Activated CD4-positive, alpha-beta memory T cell treated with anti-CD3 and anti-CD28 coated beads for 36 hours (primary cell): ENCODE measurements at places on chromosomes 16 and 17. TPM values are rescaled to one million over a fixed set of nuclear protein-coding genes. Genes with fewer than 3 reads are reported as not detected.
A peak's percentile ranks its signal among the peaks of the same experiment; 100 is the strongest.

The KRTAP4-9 gene
- total RNA-seq, result not detected

The NHLRC4 gene
- total RNA-seq, result 0.45 TPM

The ITGAL gene
- 218 TPM for total RNA-seq

GRCh38 chr17:57395721-57396321 is 139.5 kb downstream of the MSI2 start:
- no peak for DNase-seq
- peaks cover 28% of the 10 kb centered on the region for H3K36me3 ChIP-seq
- peaks cover 9% of the 10 kb centered on the region for H3K4me1 ChIP-seq
- H3K27ac ChIP-seq, result no peak overlapping the region

The VAT1L gene
- not detected for total RNA-seq

The NDUFAB1 gene
- total RNA-seq, result 152 TPM

GRCh38 chr16:85561248-85562092 is 51.7 kb upstream of the GSE1 start:
- DNase-seq, result no peak
- no peak overlapping the region for H3K4me3 ChIP-seq
- H3K36me3 ChIP-seq, result no peaks in the 10 kb centered on the region
- H3K27me3 ChIP-seq, result no peaks in the 10 kb centered on the region
- peaks cover 42% of the 10 kb centered on the region for H3K4me1 ChIP-seq

- H3K27me3 ChIP-seq, result peaks cover 5% of the 10 kb centered on the region
- H3K4me1 ChIP-seq, result peaks cover 14% of the 10 kb centered on the region
- peak; percentile 39 for DNase-seq
- peaks cover 3% of the 10 kb centered on the region for H3K36me3 ChIP-seq
- H3K4me3 ChIP-seq, result no peak overlapping the region
Observed at GRCh38 chr17:19275457-19276127, 38.4 kb downstream of the EPN2 start.

The RFNG gene
- 16.5 TPM for total RNA-seq

DNA sequence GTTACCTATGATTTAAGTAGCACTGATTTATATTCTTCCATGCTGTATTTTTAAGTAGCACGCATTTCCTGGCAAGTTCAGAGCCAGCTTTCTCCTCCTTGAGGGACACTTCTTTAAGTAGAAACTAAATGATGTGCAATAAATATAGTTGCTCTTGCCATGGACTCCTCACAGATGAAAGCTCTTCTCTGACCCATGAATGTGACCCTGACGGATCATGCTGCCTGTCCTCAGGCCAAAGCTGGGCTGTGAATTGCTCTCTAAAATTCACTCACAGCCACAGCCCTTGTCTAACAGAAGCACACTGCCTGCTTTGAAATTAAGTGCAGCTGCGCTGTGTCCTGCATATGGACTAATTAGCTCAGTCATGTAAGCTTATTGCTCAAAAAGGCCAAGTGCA is 438.8 kb downstream of the PMP22 start:
- H3K4me3 ChIP-seq, result no peak overlapping the region
- H3K4me1 ChIP-seq, result no peaks in the 10 kb centered on the region
- DNase-seq, result no peak
- H3K27ac ChIP-seq, result no peak overlapping the region

- no peak overlapping the region for H3K27ac ChIP-seq
- H3K4me3 ChIP-seq, result peak overlapping the region; percentile 63
- peak; percentile 52 for DNase-seq
- H3K36me3 ChIP-seq, result no peaks in the 10 kb centered on the region
- peaks cover 8% of the 10 kb centered on the region for H3K4me1 ChIP-seq
- peaks cover 25% of the 10 kb centered on the region for H3K27me3 ChIP-seq
Observed at GRCh38 chr16:31331141-31331764, 23.7 kb upstream of the ITGAX start.

- no peak overlapping the region for H3K4me3 ChIP-seq
- no peaks in the 10 kb centered on the region for H3K36me3 ChIP-seq
- H3K4me1 ChIP-seq, result no peaks in the 10 kb centered on the region
- H3K27ac ChIP-seq, result no peak overlapping the region
- peaks cover under 1% of the 10 kb centered on the region for H3K27me3 ChIP-seq
Observed at GRCh38 chr16:82882226-82882625, 255.5 kb downstream of the CDH13 start.

GRCh38 chr16:10370096-10370726 is 15.7 kb upstream of the ATF7IP2 start:
- no peak overlapping the region for H3K4me3 ChIP-seq
- DNase-seq, result no peak
- peaks cover 2% of the 10 kb centered on the region for H3K36me3 ChIP-seq
- no peak overlapping the region for H3K27ac ChIP-seq

DNA sequence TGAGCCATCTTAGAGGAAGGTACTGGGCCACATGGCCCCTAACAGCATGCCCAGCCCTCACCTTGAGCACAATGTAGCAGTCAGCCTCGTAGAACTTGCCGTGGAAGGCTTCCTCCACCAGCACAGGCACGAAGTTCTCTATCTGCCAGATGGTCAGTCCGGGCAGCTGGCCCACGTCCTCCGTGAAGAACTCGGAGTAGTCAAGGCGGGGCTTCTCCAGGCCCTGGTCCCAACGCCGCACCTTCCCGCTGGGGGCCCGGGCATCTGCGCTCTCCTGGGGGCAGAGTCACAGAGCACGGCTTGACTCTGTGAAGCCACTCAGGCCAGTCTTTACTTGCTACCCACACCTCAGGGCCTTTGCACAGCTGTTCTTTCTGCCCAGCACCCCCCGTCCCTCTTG is 7.3 kb downstream of the FLII start:
- peaks cover 4% of the 10 kb centered on the region for H3K4me1 ChIP-seq
- H3K27me3 ChIP-seq, result no peaks in the 10 kb centered on the region
- H3K36me3 ChIP-seq, result peaks cover 39% of the 10 kb centered on the region
- no peak overlapping the region for H3K27ac ChIP-seq
- H3K4me3 ChIP-seq, result no peak overlapping the region

The CFAP97D1 gene
- total RNA-seq, result not detected

GRCh38 chr16:78817200-78817739 is 717.8 kb downstream of the WWOX start:
- H3K27ac ChIP-seq, result no peak overlapping the region
- no peak for DNase-seq
- H3K4me1 ChIP-seq, result peaks cover 15% of the 10 kb centered on the region
- H3K4me3 ChIP-seq, result no peak overlapping the region
- no peaks in the 10 kb centered on the region for H3K27me3 ChIP-seq

GRCh38 chr16:51175081-51175480 is 24.0 kb upstream of the SALL1 start:
- no peak for DNase-seq
- no peaks in the 10 kb centered on the region for H3K4me1 ChIP-seq
- no peaks in the 10 kb centered on the region for H3K36me3 ChIP-seq
- H3K27ac ChIP-seq, result no peak overlapping the region

DNA sequence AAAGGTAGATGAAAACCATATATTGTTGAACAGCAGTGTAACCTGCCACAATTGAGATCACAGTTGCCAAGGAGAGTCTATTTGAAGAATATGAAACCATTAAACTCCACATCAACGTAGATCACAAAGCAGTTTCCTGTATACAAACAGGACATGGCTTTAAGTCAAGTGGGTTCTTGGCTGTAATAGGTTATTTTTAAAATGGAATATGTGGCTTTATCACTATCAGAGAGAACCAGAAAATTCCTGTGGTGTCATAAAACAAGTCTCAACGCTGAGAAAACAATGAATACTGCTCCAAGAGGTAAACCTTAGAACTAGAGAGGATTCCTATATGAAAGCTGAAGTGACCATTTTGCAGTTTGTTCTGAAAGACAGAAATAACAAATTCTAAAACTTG is 999.7 kb downstream of the CDH11 start:
- no peaks in the 10 kb centered on the region for H3K36me3 ChIP-seq
- no peak for DNase-seq
- no peaks in the 10 kb centered on the region for H3K4me1 ChIP-seq
- no peak overlapping the region for H3K4me3 ChIP-seq
- H3K27ac ChIP-seq, result no peak overlapping the region

DNA sequence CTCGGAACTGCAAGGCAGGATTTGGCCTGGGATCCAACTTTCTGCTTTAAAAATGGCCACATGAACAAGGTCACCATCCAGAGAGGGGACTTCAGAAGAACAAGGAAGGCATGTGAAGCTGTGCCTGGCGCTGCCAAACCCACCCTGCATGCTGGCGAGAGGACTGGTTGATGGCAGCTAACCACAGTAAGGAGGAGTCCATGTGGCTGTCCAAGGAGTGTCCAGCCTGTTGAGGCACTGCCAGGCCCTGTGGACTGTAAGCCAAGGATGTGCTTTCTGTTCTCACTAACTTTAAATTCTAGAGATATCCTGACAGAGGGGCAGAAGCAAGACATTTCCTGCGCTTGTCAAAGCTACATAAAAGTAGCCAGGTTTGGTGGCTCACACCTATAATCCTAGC is 40.4 kb downstream of the CDK5R1 start:
- DNase-seq, result no peak
- no peak overlapping the region for H3K4me3 ChIP-seq
- no peaks in the 10 kb centered on the region for H3K36me3 ChIP-seq
- H3K27ac ChIP-seq, result no peak overlapping the region
- peaks cover 43% of the 10 kb centered on the region for H3K4me1 ChIP-seq

DNA sequence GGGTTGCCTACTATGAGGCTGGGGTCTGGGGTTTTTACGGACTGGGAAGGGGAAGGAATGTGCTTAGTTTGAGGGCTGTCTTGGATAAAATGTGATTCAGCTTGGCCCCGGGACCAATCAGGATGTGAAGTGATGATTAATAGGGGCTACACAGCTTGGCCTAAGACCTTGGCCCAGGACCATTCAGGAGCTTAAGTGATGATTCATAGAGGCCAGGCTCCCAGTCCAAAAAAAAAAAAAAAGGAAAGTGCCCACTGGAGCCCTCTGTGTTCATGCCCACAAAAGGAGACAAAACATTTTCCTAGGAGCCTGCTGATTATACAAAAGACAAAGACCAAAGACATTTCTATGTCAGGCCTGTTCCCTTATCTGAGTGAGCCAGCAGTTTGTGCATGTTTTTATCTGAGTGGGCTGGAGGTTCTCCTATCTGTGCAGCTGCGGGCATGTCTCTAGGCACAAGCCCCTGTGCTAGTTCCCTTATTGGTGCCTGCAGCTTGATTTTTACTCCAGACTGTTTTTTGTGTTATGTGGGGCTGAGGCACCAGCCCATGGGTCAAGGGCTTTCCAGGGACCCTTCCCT is 898.2 kb upstream of the GOT2 start:
- H3K36me3 ChIP-seq, result no peaks in the 10 kb centered on the region
- H3K4me1 ChIP-seq, result no peaks in the 10 kb centered on the region

DNA sequence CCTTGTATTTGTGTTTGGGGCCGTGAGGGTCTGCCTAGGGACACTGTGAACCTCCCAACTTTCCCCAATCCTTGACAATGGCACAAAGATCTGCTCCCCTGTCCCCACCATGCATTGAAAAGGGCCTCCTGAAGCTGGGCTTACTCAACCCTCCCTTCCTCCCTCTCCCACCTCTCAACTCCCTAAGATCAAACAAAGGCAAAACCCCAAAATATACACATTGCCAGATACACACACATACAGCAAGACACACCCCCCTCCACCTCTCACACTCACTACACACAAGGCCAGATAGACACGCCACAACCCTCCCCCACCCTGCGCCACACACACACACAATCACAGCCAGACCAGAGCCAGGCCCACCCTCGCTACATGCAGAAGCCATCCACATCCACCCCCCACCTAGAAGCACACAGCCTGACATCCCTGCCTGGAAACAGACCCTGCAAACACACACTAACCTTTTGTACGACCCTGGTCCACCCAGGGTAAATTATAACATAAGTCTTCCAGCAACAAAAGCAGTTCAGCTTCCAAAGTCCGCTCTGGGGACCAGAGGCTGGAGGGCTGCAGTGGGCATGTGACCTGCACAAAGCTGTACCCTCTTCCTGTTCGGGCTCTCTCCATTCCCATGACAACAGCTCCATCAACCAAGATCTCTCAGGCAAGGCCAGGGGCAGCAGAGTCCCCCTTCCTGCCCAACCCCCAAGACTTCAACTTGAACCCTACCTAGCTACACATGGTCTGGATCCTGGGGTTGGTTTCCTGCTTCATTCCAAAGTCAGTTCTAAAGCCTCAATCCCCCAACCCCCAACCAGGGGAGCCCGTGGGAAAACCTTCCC is 1.9 kb downstream of the PCGF2 start:
- peaks cover 19% of the 10 kb centered on the region for H3K4me1 ChIP-seq
- DNase-seq, result no peak
- H3K27me3 ChIP-seq, result peaks cover 38% of the 10 kb centered on the region
- no peak overlapping the region for H3K4me3 ChIP-seq
- no peaks in the 10 kb centered on the region for H3K36me3 ChIP-seq
- H3K27ac ChIP-seq, result no peak overlapping the region

DNA sequence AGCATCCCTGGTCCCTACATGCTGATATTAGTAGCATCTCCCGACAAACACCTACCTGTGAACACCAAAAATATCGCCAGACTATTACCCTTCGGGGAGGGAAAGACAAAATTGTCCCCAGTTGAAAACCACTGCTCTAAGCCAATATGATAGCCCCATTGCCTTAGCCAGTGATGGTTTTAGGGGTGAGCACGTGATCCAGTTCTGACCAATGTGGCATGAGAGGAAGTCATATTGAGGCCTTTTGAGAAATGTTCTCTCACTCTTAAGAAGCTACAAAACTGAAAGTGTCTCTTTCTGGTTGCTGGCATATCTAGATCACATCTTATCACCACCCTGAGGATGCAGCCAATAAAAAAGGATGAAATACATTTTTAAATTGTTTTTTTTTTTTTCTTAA is 136.3 kb downstream of the GRIN2A start:
- no peaks in the 10 kb centered on the region for H3K27me3 ChIP-seq
- H3K36me3 ChIP-seq, result no peaks in the 10 kb centered on the region
- no peak for DNase-seq
- no peak overlapping the region for H3K4me3 ChIP-seq

GRCh38 chr16:50252874-50253513 is 13.4 kb upstream of the ADCY7 start:
- H3K4me1 ChIP-seq, result peaks cover 2% of the 10 kb centered on the region
- no peaks in the 10 kb centered on the region for H3K27me3 ChIP-seq

GRCh38 chr17:29592850-29593551 is at the start of gene ANKRD13B:
TSS of gene ANKRD13B (plus strand) at chr17:29593132. CDS start at chr17:29593622, 490 bp downstream.
- peak within 1 kb of the TSS; percentile 91 for H3K4me3 ChIP-seq
- H3K27me3 ChIP-seq, result no peaks in the 10 kb centered on the region
- peak; percentile 59 for DNase-seq

DNA sequence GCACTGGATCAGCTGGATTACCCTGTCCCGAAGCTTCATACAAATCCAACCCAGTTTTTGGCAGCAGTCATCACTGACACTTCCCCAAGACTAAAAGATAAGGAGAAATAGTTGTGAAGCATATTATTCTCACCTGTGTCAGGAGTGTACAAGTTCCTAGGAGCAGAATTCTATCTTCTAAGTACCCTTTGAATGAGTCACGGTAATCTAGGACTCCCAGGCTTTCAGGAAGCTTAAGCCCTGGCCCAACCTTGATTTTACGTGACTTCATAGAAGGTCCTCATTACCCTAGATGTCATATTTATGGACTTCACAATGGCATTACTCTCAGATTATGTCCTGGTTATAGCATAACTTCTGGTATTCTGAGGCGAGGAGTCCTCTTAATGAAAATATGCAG is 31.9 kb downstream of the CYB561 start:
- peaks cover 1% of the 10 kb centered on the region for H3K4me1 ChIP-seq
- H3K27me3 ChIP-seq, result no peaks in the 10 kb centered on the region
- DNase-seq, result no peak
- H3K4me3 ChIP-seq, result no peak overlapping the region

The TOB1 gene
- total RNA-seq, result 42.3 TPM

GRCh38 chr17:61168506-61168905 is 231.1 kb upstream of the TBX2 start:
- H3K27me3 ChIP-seq, result no peaks in the 10 kb centered on the region
- no peak overlapping the region for H3K4me3 ChIP-seq
- DNase-seq, result no peak
- no peaks in the 10 kb centered on the region for H3K4me1 ChIP-seq
- no peak overlapping the region for H3K27ac ChIP-seq

GRCh38 chr16:52128361-52128760 is 418.6 kb downstream of the TOX3 start:
- H3K27ac ChIP-seq, result no peak overlapping the region
- DNase-seq, result no peak
- no peaks in the 10 kb centered on the region for H3K36me3 ChIP-seq
- no peaks in the 10 kb centered on the region for H3K27me3 ChIP-seq

The ZNF469 gene
- 0.31 TPM for total RNA-seq

The TMEM101 gene
- total RNA-seq, result 27.6 TPM
